DMS 273 treated with DMSO at 0.1 percent for 48 hours (cell line): ENCODE measurements at places on chromosomes 1 and 21.

GRCh38 chr1:161021165-161021969 lies 415 bp upstream of the F11R start:
- DNase-seq = peak; percentile 67

DNA sequence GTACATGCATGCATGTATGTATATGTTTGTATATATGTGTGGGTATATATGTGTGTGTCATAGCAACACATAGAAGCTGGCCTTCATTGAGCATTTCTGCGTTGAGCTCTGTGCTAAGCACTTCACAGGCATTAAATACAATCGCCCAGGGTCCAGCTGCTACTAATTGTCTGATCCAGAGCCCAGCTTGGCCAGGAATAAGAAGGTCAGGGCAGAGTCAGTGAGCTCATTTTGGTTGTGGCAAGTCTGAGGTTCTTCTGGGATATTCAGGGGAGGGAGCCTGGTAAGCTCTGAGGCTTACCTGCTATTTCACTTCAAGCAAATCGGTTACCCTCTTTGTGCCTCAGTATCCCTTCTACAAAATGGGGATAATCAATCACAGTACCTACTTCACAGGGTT lies 59.6 kb downstream of the FOXO6 start:
- no peak for DNase-seq

DNA sequence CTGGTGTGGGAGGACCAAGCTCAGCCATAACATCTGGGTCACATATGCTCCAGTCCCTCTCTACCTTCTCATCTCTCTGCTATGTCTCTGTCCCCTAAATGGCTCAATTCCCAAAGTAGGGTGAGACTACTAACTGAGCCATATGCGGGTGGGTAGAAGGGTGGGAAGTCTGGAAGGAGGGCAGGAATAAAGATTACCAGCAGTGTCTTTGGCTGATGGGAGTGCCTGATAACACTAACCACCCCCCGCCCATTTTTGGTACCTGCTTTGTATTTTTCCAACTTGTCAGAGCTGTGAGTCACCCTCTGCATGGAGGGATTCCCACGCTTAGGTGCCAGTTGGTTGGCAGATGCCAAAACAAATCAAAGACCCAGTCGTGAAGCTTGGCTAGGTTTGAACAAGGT lies 14.9 kb upstream of the SSBP3 start:
- DNase-seq = peak; percentile 75

DNA sequence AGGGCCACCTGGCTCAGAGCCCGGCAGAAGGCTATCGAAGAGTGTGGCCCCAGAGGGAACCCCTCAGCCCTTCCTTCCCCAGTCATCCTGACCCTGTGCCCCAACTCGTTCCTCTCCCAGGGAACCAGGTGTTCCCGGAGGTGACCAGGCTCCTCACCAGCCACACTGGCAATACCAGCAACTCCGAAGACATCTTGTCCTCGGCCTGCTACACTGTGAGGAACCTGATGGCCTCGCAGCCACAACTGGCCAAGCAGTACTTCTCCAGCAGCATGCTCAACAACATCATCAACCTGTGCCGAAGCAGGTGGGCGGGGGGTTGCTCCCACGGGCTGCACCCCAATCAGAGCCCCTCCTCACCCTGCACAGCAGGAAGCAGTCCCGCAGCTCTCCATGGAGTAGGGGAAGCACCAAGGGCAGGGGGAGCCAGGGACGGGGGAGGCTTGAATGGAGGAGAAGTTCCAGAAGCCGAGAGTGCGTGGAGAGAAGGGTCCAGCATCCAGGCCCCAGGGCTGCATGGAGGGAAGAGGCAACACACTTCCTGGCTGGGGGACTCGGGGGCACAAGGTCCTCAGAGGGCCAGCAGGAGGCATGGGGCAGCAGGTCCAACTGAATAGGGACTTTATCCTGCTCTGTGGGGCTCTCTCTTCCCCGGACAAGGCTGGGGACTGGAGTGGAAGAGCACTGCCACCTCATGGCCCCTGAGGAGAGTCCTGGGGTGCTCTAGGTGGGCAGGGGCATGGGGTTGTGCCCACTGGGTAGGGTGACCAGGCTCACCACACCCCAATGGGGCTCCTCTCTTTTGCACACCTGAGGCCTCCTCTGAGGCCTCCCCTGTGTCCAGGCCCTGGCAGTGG lies 41.7 kb downstream of the PKP1 start:
- DNase-seq = no peak

DNA sequence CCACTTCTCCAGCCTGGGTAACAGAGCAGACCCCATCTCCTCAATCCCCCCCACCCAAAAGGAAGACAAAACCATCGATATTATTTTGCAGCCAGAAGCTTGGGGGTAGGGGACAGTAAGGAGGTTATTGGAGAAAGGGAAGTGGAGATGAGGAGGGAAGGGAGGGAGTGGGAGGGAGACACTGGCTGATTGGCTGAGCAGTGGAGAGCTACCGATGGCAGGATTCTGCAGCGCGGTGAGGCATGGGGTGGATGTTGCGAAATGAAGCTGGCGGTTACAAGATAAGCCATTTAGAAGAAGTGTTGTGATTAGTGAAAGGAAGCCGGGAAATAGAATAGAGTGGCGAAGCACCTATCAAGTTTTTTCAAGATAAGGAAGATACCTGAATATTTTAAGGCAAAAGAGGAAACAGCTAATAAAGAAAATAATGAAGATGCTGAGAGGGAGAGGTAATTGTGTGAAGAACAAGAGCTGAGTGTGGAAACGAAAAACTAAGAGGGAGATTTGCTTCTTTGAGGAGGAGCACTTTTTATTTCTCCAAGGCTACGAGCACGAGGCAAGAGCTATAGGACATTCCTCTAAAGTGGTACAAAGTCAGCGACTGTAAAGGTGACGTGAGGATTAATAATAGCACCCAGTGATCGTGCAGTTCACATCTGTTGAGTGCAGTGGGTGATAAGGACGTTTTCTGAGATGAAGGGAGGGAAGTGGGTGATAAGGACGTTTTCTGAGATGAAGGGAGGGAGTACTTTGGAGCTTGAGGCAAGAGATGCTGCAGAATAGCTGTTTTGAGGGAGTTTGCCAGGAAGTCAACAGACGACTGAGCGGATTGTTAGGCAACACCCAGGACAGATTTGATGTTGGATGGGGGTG lies 103.2 kb upstream of the KIF26B start:
- DNase-seq = no peak
